ENCODE measurements at places on chromosomes 2 and 18.
A peak's percentile ranks its signal among the peaks of the same experiment; 100 is the strongest.

- DNase-seq, result no peak
Observed at GRCh38 chr2:23029111-23029510, 355.9 kb upstream of the KLHL29 start.

DNA sequence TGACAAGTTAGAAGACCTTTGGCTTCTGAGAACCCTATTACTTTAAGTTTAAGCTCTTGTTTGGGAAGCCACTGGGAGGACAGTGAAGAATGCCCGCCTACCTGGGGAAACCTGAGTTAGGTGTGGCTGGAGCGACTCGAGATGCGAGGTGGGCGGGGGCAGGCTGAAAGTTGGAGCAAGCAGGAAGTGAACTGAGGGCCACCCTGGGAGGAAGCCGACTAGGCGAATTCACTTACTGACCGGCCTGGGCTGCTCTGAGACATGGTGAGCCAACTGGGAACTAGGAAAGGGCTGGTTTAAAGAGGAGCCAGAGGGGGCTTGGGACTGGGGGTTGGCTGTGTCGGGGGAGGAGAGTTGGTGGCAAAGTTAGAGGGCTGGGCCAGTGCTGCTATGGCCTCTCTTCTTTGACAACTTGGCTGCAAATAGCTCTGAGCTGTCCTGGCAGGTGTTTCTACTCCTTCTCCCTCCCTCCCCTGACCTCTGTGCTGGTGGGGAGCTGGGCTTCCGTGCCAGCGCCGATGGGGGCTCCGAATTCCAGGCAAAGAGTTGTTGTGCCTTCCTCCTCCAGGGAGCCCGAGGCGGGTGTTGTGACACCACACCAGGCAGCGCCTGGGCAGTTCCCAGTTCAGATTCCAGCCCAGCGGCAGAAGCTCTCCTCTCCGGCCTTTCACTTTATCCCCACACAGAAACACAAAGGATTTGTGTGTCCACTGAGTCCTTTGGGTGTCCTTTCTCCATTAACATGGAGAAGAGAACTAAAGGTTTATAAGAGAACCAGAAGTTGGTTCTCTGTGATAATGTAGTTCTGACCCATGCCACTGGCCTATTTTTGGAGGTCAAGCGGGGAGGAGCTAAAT lies at the start of gene VAMP8:
TSS of gene VAMP8 (plus strand) at position 201 of the 857 bp plus-strand sequence. CDS start at position 262, 61 bp downstream.
- no peak for DNase-seq

DNA sequence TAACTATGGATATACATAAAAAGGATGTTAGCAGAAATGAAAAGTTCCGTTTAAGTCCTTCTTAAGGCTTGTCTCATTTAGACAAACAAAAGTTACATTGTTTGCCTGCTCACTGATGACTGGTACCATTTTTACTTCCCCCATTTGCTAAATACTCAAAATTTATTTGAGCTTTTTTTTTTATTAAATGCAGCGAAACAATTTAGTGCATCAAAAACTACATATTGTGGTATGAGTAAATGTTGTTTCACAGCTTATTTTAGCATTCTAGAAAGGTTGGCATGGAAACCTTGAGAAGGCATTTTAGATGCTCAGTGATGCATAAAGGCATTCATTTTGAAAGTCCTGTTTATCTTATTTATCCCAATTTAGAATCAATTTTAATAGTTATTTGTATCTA lies 100.0 kb downstream of the MAP2 start:
- peak; percentile 67 for DNase-seq

DNA sequence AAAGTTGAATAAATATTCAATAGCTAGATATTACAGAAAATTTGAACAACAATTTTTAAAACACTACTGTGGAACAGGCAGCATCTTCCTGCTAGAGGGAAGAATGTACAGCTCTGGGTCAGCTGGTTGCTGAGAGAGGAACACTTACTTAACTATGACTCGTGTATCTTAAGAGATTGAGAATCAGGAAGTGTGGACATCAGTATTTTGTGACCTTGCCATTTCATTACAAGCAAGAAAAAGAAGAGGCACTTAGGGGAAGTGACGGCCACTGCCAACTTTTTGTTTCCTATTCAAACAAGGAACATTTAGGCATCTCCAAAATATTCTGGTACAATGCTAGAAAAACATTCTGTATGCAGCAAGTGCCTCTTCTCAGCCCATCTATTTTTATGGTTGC lies 45.9 kb downstream of the ITPRID2 start:
- no peak for DNase-seq

DNA sequence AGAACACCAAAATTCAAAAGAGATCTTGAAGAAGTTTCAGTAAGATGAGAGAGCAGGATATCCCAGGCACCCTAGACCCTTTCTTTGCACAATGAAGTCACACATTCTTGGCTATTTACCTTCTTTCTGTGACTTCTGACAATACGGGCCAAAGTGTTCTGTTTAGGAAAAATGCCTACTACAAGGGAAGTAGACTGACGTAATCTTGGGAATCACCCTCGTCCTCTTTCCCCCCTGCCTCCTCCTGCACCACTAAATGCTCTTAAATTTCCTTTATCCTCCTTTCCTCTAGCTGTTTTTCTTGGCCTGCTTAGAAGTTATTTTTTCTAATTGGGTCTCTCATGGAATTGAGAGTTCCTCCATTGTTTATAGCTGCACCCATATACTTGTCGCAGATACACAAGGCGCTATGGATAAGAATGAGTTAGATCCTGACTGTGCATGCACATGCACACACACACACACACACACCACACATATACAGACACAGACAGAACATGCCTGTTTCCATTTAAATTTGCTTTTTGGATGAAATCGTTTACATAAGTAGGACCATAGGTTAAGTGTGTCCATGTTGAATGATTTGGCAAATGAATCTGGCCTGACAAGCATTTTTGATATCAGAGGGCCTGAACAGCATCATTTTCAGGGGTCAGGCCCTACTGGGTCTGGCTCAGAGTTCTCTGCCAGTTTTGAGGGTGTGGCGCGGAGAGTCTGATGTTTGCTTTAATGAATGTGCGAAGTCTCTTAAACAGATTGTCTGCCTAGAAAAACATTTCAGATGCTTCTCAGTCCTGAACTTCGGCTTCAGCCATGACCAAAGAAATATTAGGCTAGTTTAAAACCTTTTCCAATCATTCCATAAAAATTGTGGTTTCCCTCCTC lies 131.9 kb upstream of the NT5C1B start:
- no peak for DNase-seq

DNA sequence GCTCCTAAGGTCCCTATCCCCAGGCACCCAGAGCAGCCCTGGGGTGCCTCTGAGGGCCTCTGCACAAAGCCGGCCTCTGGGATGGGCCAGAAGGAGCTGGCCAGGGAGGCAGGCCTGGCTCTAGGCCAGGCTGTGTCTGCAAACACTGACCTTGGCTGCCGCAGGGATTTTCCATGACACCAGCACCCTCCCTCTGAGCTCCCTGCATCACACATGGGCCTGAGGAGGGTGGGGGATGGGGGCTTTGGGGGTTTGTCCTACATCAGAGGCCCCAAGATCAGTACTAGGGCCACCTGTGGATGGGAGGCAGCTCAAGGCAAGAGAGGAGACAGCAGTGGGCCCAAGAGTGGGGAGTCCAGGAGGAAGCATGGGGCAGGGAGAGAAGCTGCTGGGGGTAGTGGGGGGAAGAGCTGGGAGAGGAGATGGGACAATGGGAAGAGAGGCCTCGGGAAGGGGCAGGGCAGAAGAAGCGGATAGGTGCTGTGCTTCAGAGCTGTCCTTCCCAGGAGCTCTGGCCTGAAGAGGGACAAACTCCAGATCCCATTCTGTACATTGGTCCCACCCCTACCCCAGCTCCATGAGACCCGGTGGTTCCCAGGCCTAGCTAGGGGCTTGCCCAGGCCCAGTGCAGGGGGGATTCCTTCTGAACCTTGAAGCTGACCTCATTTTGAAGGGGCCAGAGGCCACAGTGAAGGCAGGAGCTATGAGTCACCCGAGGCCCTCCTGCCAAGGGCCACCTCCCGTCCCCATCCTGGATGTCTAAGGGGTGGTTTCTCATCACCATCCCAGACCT lies 28.0 kb downstream of the KCNK3 start:
- DNase-seq, result no peak
